Spleen (tissue), 13 donors: ENCODE measurements at places on chromosomes 2 and 18. TPM values are rescaled to one million over a fixed set of nuclear protein-coding genes. Genes with fewer than 3 reads are reported as not detected.

- no peak for DNase-seq
Measured at GRCh38 chr2:174781298-174781697, 17.0 kb upstream of the CHRNA1 start.

DNA sequence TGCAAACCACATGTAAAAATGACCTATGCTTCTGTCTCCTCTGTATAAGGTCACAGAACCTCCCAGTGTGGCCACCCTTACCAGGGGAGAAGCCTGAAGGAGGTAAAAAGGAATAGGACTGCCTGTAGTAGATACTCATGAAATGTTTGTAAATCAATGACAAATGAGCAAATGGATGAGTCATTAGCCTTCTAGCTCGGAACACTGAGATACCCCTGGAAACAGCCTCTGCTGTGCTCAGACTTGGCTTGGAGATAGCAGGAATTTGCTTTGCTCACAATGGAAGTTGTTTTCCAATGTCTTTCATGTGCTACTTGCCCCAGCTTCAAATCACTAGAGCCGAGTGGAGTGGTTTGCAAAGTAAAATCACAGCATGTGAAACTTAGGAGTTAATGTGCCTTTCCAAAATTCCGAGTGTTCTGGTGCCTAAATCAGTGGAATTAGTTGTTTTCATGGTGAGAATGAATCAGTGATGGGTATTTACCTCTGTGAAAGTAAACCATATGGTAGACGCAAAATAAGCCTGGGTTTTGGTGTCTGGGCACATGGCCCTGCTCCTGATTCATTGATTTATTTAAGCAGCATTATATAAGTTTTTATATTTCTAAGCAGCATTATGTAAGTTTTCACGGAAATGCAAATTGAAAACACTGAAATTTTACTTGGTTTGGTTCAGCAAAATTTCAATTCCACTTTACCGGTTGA is 154.0 kb upstream of the MAP3K20 start:
- no peak for DNase-seq

DNA sequence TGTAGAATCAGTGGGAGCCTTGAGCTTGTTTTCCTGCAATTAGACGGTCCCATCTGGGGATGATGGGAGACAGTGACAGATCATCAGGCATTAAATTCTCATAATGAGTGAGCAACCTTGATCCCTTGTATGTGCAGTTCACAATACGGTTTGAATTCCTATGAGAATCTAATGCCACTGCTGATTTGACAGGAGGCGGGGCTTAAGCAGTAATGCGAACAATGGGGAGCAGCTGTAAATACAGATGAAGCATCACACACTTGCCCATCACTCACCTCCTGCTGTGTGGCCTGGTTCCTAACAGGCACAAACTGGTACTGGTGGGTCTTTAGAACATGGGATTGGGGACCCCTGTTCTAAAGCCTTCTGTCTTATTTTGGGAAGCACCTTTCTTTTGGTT is 17.9 kb upstream of the NYAP2 start:
- DNase-seq, result no peak

DNA sequence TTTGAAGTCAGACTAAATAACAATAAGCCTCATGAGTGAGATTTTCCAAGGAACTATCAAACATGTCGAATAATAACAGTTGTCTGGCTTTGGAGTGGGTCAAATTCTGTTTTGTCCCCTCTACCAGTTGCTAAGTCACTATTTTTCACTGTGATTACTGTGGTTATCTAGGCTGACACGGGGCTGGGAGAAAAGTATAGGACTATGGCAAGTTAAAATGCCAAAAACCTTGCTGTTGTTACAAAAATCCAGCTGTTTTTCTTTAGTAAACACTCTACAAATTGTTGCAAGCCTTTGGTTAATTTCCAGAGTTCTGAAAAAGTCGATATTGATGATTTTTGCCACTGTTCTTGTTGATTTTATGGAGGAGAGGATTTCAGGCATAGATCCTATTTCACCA is 1.5 kb downstream of the CFAP210 start:
- no peak for DNase-seq

Gene CENPA
- 2.5 TPM for polyA plus RNA-seq

Gene C2orf78
- not detected for polyA plus RNA-seq

Gene MTCL1
- 4.4 TPM for polyA plus RNA-seq

GRCh38 chr2:119486196-119486827 is 38.0 kb downstream of the SCTR start:
- no peak for DNase-seq

DNA sequence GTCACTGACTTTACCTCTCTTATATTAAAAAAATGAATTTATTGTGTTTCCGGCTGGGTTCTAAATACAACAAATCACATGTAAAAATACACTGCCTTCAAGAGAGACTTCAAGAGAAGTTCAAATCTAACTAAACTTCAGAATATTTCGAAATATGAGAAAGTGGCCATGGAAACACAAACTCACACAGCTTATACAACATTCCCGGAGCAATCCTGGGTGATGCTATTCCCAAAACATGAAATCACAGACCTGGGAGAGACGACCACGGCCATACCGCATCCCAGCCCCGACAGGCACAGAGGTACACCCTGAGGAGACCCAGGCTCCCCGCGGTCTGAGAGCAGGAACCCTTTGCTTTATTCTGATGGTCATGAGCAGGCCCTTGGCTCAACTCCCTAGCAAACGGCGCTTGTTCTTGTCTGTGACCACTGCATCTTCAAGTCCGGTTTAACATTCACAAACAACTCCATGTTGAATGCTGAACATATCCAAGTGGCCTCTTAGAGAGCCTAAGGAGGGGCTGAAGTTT is 185.4 kb upstream of the REV1 start:
- no peak for DNase-seq

DNA sequence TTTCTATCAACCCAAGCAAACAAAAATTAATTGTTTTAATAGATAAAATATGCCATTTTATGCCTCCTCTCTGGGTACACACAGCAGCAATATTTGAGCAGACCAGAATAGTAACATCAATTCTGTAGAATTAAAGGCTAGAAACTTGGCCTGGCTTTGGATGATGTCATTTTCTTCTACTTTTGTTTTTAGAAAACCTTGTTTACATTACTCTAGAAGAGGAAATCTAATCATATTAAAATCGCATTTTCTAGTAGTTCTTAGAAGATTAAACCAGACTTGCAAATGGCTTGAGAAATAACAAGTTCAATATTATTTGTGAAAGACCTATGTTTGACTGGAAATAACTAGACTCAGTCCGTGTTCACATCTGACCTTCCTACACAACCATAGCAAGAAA is 102.3 kb upstream of the RFX8 start:
- DNase-seq, result no peak

GRCh38 chr2:127164761-127165538 is 55.1 kb downstream of the CYP27C1 start:
- no peak for DNase-seq
